ENCODE measurements at places on chromosomes 7 and 10.
A peak's percentile ranks its signal among the peaks of the same experiment; 100 is the strongest.

- DNase-seq = no peak
These were observed 316.9 kb upstream of the GRM3 start for GRCh38 chr7:86326847-86327246.

DNA sequence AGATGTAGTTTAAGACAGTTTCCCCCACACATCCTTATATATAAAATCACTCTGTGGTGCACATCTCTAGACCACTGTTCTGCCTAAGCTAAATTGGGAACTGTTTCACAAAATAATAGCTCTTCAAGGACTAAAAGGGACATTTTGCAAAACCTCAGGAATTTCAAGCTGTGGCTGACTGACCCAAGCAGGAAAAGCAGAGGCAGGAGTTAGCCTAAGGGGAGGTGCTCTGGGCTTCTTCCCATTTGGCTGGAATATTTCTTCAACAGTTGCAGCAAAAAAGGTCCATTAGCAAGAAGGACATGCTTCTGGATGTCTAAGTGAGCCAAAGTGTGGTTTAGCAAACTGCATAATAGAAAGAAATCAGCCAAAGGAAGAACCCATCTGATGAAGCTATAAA lies 551.2 kb upstream of the ANKRD30A start:
- no peak for DNase-seq

DNA sequence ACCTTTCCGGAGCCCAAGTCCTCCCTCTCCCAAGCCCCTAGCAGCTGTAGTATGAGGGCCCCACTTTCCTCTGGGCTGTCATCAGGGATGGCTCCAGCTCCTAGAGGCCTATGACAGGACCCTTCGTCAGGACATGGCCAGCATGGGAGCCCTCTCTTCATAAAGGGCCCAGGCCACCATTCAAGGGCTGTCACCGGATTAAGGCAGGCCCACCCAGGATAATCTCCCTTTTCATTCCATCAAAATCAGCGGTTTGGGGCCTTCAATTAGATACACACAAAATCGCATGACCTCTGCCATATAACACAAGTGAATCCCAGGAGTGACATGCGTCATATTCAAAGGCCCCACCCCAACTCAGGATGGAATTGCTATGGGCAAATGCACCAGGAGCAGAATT lies 12.2 kb upstream of the GDF10 start:
- no peak for DNase-seq

DNA sequence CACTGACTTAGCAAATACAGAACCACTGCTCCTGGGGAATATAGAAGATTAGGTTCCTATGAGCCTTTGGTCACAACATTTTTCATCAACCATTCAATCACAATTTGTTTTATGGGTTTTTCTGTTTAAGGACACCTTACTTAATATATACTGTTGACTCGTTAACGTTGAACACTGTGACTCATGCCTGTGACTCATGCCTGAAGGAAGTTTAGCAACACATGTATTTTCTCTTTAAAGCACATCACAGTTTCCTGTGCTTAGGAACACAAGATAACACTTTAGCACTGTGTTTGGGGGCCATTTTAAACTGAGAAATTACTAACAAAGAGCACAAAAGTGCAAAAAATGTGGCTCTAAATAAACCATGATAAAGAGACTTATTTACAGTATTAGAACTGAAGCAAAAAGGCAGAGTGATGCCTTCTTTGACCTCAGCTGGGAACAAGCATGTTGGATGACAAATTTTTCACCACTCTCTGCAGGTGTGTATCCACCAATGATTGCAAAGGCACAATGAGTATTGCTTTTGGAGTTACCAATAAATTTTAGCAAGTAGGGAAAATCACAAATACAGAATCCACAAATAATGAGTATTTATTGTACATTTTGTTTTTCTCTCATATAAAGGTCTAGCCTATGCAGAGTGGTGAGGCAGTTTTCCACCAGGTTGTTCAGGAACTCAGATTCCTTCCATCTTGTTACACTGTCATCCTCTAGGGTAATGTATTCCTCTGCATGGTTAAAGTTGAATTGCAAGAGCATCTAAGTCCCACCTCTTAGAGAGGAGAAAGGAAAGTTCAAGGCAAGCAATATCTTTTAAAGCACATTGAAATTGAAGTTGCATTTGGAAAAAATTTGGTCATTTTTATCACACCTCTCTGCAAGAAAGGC lies 7.3 kb downstream of the FGFBP3 start:
- no peak for DNase-seq

DNA sequence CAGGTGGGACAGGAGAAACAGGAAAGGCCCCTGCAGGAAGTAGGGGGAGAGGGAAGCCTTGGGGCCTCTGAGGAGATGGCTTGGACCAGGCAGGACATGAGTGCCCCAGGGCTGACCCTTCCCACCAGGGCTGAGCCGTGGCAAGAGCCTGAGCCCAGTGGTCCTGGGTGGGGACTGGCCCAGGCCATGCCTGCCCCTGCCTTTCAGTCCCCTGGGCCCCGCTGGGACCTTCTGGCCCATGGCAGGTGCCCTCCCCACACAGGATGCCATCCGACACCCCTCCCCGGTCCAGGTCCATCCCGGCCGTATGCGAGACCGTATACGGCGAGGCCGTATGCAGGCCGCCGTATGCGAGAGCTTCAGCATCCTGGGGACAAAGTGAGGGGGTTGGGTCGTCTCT lies 2.0 kb downstream of the GRIFIN start:
- DNase-seq = no peak

DNA sequence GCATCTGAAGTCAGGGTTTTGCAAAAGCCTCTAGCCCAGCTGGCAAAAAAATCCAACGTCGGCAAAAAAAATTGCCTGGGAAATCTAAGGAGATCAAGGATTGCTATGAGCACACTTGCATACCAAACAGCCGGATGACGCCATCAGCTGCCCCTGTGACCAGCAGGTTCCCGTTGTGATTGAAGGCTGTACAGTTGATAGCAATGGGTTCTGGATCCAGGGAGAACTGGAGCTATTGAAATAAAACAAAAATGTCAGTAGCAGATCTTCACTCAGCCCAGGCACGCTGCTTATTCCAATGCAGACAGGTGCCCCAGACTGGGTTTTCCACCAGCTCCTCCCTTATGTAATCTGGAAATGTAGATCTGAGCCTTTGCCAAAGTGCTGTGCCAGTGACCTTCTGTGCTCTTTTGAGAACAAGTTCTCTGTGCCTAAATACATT lies 18.7 kb upstream of the CYREN start:
- DNase-seq = no peak

GRCh38 chr10:90587081-90587491 lies 270.8 kb downstream of the HTR7 start:
- DNase-seq = no peak

DNA sequence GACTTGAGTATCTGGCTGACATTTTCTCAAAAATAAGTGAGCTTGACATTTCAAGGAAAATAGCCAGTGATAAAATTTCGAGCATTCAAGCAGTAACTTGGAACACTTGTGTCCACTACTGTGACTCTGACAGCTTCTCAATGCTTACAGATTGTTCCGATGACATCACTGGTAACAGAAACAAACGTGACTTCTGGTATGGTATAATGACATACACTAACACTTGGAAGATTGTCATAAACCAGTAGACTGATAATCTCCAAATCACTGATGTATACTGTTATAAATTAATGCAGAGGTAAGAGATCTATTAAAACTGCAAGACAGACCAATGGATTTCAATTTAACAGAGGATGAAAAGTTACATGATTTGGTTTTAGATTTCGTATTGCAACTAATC lies 6.5 kb downstream of the MINDY3 start:
- DNase-seq = no peak

GRCh38 chr10:34079702-34080484 lies 735.2 kb downstream of the PARD3 start:
- DNase-seq = no peak

DNA sequence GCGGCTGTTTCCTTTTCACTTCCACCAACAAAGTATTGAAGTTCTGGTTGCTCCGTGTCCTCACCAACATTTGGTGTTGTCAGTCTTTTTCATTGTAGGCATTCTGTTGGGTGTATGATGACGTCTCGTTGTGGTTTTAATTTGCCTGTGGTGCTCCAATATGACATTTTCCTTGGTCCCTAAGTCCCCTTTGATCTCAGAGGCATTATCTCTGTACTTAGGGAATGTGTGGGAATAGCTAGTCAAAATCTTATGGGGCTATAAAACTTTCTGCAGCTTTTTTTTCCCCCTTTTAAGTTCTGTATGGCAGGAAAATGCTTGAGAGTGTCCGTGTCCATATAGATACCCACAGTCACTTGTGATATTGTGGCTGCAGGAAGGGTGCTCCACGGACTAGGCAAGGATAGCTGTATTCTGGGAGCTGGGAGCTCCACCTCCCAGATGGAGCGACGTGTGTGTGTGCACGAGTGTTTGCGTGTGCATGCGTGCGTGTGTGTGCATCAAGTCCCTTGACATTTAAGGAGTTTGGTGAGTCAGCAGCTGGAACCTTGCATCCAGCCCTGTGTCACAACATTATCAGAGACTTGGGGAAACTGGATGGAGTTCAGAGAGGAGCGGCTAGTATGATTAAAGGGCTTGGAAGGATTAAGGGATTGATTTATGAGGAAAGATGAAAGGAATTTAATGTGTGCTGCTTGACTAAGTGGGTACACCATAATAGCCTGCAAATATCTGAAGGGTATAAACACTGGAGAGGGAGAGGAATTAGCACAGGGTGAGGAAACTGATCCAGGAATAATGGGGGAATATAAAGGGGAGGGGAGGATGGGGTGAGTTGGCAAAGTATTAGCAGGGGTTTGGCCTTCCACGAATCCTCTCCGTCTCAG lies 66.8 kb downstream of the LRMDA start:
- DNase-seq = no peak

DNA sequence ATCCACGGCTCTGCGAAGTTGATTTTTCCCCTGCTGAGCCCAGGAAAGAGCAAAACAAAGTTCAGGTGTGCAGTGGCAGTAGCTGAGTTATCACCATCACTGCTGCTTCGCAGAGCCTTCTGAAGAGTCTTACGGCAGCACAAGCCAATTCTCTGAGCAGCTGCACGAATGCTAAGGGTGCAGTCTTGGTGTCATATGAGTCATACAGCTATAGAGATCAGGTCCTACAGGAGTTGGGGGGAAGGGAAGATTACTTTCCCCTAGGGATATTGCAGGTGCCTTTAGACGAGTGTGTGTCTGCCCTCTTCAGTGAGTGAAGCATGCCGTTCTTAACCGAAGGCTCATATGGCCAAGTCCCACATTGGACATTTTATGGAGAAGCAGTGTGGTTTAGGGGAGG lies 227.8 kb downstream of the CELF2 start:
- peak; percentile 50 for DNase-seq

- DNase-seq = no peak
These were observed 489.8 kb downstream of the SDK1 start for GRCh38 chr7:3790803-3791202.

DNA sequence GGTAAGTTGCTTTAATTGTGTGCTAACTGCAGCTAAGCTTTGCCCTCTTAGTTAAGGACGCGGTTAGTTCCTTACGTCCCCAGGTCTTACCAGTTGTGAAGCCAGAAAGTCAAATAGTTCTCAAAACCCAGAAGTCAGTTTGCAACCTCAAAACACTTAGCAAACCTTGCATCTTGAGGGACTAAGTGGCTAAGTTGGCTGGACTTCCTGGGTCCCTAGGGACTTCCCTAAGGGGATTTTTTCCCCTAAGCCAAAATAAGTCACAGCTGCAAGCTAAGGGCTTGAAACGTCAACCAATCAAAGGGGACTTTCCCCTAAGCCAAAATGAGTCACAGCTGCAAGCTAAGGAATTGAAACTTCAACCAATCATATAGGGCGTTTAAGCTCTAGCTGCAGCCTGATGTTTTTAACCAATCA lies 36.2 kb upstream of the HECW1 start:
- DNase-seq = peak; percentile 75

Measured in GM06990 (cell line).